GM06990 (cell line): ENCODE measurements at places on chromosomes 4 and X.

- peak; percentile 2 for DNase-seq
Measured at GRCh38 chrX:21655901-21656586, 2.1 kb downstream of the KLHL34 start.

DNA sequence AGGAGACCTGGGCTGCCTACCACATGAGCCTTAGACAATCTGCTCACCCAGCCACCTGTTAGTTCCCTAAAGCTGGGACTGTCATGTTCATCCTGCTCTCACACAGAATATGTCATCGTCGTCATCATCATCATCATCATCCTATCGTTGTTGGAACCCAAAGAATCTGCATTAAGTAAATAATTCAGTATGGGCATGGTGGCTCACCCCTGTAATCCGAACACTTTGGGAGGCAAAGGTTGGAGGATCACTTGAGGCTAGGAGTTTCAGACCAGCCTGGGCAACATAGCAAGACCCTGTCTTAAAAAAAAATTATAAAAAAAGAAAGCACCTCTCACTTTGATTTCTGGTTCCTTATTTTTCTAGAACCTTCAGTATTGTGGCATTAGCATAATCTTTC, 6.4 kb downstream of the ENOPH1 start:
- DNase-seq: no peak

- no peak for DNase-seq
Measured at GRCh38 chrX:130080791-130081367, 29.4 kb downstream of the ELF4 start.

- DNase-seq: no peak
Measured at GRCh38 chr4:132123870-132124623, 1025.0 kb upstream of the PCDH10 start.

GRCh38 chr4:14862891-14863290, 139.4 kb upstream of the CPEB2 start:
- DNase-seq: no peak

DNA sequence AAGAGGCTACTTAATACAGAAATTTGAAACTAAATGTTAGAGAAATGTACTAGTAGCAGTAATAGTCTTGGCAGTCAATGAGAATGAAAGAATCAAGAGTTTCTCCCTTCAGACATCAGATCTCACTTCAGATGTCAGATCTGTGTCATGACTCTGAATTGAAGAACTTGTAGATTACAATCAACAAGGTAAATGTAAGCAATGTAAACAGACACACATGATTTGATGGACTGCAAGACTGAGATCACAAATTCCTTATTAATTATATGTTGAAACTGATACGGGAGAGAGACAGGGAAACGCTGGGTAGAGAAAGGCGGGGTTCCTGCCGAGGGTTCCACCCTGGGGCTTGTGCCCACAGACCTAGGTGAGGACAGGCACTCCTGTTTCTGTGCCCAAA, 65.5 kb upstream of the HHIP start:
- DNase-seq: no peak

- no peak for DNase-seq
Measured at GRCh38 chr4:12723849-12724447, 760.2 kb downstream of the RAB28 start.

DNA sequence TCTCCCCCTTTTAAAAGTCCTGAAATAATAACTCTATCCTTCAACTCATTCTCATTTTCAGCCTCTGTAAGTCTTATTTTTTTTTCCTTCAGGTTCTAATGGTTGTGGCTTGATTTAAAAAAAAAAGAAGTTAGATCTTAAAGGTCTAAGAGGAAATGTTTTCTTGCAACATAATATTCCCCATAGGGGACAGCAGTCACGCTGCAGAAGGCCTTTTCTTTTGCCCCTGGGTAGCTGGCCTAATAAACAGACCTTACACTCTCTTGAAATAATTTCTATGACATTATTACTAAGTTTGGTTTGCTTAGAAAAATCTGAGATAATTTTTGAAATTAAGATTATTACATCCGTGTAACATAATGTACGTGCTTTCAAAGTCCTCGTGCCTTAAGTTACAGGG, 564.1 kb upstream of the SPANXN1 start:
- DNase-seq: no peak

DNA sequence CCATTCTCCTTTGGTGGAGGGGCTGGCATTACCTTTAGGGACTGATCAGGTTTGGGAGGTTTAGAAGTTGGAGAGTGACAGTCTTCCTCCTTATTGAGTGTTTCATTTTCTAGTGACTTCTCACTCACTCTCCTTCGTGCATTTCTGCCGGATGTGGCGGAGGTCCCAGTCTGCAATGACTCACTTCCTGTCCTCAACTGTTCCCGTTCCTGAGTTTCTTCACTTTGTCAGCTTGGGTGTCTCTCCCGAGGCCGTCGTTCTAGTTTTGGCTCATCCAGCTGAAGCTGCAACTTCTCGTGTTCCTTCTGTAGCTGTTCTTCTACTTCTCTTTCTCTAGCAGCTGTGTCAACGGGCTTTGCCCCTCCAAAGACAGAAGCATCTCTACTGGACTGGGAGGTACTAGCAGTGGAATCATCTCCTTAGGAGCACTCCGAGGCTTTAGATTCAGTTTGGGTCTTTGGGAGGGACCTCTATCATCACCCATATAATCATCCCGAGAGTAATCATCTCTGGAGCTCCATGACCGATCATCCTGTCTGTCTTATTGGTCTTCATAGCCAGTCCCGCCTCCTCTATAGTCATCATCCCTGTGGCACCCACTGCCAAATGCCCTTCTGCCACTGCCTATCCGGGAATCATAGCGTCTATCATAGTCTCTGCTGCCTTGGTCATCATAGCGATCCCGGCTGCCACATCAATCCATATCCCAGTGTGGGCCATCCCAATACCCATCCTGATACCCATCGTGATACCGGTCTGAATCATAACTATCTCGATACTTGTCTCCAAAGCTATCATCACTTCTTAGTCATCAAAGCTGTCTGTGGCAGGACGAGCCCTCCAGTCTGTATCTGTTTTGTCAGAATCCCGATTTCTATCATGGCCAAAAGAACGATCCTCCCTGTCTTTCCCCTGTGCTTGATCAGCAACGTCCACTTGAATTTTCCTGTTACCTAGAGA, 35.3 kb upstream of the VSIG4 start:
- DNase-seq: peak; percentile 18

- no peak for DNase-seq
Measured at GRCh38 chr4:179325181-179325580, 1882.9 kb upstream of the AGA start.

- no peak for DNase-seq
Measured at GRCh38 chr4:57445686-57446085, 335.5 kb upstream of the IGFBP7 start.

DNA sequence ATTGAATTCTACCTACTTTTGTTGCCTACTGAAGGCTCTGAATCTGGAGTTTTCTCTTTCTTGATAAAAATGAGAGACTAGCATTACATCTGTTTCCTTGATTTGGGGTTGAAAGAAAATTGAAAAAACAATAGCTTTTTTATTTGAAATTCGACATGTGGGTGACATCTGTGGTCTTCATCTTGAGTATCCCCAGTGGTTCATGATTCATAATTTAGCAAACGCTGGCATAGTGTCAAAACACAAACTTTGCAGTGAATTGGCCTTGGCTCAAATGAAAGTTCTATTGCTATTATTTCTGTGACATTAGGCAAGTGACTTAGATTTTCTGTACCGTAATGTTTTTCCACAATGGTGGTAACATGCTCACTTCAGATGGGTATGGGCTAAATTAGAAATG, 747.6 kb downstream of the PCDH7 start:
- no peak for DNase-seq

DNA sequence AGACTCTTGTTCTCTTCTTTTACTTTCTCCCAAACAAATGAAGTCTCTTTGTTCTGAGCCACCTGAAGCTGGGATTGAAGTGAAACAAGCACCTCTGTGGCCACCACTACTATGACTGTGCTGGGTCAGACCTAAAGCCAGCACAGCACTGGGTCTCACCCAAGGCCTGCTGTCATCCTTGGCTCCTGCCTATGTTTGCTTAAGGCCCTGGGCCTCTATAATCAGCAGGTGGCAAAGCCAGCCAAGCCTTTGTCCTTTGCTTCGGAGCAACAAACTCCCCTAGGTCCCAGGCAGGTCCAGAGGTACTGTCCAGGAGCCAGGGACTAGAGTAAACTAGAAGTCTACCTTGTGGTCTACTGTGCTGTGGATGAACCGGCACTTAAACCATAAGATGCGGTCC, 220.6 kb upstream of the ARSJ start:
- DNase-seq: no peak

GRCh38 chrX:40068048-40068447, 29.7 kb downstream of the BCOR start:
- DNase-seq: no peak

DNA sequence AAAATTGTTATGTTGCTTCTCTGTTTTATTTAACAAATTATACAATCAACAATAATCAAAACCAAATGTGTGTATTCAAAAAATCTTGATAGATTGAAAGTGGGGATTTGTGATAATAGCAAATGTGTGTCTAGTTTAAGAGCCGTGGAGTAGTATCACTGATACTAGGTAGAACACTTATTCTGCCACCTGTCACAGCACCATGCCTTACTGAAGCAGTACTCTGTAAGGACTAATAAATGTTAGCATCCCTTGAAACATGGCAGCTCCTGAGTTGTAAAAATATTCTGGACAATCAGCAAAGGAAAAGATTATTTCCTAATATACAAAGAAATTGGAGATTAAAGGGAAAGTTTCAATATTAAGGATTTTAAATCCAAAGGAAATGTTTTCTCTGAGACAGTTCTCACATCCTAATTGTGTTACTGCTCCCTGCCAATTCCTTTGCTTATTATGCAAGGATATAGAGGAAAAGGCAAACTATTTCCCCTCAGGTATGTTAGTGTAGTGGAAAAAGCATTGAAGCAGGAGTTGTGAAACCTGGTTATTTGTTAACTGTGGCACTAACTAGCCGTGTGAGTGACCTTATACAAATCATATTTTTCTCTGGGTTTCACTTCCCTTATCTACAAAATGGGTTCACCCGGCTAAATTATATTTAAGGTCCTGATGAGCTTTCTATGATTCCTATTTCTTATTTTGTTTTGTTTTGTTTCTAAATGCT, 303.1 kb downstream of the ARHGAP24 start:
- DNase-seq: peak; percentile 56

DNA sequence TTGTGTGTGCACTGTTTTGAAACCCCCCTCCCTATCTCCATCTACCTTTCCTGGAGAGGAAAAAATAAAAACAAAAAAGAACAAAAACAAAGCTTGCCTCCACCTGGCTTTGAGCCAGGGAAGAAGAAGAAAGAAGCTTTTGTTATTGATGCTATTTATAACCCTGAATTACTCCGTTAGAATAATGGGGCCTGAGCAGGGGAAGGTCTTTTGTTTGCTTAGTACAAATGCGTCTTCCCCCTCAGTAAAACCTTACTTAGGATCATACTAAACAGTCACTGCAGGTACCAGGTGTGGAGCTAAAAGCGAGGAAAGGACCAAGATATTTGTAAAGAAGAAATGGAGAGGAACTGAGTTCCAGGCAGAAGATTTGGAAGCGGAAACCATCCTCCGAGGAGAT, 352.1 kb downstream of the KCNIP4 start:
- no peak for DNase-seq

GRCh38 chrX:93420090-93420489, 253.3 kb downstream of the NAP1L3 start:
- DNase-seq: no peak

- DNase-seq: no peak
Measured at GRCh38 chrX:117990438-117990837, 126.2 kb downstream of the KLHL13 start.

- no peak for DNase-seq
Measured at GRCh38 chr4:52843958-52844357, 18.2 kb upstream of the RASL11B start.

- no peak for DNase-seq
Measured at GRCh38 chrX:65203545-65203944, 227.3 kb upstream of the ZC4H2 start.

GRCh38 chrX:125620715-125621587, 301.3 kb downstream of the TEX13C start:
- no peak for DNase-seq

DNA sequence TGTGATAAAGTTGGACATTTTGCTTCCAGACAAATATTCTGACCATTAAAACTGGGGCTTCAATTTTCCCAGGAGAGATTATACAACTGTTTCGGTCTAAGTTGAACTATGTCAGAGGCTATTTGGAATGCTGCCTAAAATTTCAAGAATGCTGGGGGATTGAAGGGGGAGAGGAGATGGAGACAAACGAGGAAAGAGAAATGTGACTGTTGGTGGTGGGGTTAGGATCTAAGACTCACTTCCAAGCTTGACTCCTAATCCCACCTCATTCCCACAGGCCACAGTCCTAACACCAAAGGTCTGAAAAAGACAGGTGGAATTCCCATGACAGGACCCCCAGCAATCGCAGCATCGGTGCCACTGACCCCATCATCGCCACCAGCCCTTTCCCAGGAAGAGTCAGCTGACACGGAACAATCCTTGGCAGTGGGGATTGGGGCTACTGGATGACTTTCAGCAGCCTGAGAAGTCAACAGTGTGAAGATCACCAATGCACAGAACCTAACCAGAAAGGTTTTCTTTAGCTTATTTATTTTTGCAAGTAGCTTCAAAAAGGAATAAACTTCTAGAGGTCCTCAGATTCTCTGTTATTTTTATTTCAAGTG, 74.0 kb upstream of the PRSS48 start:
- DNase-seq: no peak

GRCh38 chrX:56029188-56029587, 203.0 kb upstream of the KLF8 start:
- no peak for DNase-seq

DNA sequence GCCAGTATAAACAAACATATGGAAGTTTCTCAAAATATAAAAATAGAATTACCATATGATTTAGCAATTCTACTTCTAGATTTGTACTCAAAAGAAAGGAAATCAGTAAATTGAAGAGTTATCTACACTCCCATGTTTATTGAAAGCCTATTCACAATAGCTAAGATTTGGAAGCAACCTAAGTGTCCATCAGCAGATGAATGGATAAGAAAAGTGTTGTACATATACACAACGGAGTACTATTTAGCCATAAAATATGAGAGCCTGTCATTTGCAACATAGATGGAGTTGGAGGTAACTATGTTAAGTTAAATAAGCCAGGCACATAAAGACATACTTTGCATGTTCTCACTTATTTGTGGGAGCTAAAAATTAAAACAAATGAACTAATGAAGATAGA, 257.8 kb downstream of the TEX13C start:
- no peak for DNase-seq

DNA sequence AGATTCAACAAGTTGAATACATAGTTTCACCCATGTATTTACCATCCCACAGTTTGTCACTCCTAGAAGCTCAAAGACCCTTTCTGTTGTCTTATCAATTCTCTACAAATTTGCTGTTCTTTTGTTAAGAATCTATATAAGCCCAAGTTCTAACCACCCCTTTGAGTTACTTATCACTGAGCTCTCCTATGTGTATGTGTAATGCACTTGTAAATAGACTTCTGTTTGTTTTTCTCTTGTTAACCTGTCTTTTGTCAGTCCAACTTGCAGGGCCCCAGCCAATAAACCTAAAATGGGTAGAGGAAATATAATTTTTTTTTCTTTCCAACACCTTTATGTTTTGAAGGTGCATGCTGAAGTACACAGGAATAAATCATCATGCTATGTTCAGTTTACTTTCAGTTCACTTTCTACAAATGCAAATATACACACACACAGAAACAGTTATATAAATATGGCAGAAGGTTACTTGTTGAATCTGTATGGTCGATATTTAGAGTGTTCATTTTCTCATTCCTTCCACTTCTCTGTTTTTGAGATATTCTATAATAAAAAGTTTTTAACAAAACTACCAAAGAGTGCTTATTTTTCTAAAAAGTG, 22.3 kb upstream of the CLOCK start:
- no peak for DNase-seq

GRCh38 chr4:139603576-139604410, 47.8 kb upstream of the SETD7 start:
- no peak for DNase-seq

GRCh38 chrX:10831716-10832502, 211.5 kb upstream of the MID1 start:
- no peak for DNase-seq
